ENCODE measurements at places on chromosomes 2 and 18.

- DNase-seq: no peak
Observed at GRCh38 chr18:48961547-48961946, 10.8 kb upstream of the SMAD7 start.

GRCh38 chr18:47260924-47261701, 9.7 kb upstream of the SKOR2 start:
- no peak for DNase-seq

- no peak for DNase-seq
Observed at GRCh38 chr2:236157366-236157765, 10.8 kb downstream of the GBX2 start.

DNA sequence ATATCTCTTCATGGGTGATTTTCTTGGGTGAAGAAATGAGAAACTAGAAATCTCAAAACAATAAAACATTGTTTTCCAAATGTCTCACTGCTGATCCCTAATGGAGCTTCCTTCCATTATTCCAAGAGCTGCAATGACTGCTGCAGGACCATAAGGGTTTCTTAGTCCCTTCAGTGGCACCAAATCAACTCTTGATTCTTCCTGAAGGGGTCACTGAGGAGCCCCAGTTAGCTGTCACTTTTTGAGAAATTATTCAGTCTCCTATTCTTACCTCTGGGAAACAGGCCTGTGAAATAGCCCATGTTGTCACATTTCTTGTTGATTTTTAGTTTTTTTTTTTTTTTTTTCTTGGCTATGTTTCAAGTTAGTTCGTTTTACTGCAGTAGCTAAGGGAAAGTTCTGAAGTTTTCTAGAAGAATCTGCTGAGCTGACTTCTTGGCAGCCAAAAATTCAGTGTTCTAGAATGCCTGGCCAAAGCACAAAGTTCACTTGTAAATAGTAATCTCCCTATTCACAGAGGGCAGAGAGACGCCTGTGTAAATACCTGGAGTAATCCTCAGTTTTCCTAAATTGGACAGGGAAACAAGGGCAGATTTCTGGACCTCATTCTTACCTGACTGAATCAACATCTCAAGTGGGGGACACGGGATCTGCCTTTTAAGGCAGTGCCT, 480.0 kb downstream of the RIT2 start:
- DNase-seq: no peak

DNA sequence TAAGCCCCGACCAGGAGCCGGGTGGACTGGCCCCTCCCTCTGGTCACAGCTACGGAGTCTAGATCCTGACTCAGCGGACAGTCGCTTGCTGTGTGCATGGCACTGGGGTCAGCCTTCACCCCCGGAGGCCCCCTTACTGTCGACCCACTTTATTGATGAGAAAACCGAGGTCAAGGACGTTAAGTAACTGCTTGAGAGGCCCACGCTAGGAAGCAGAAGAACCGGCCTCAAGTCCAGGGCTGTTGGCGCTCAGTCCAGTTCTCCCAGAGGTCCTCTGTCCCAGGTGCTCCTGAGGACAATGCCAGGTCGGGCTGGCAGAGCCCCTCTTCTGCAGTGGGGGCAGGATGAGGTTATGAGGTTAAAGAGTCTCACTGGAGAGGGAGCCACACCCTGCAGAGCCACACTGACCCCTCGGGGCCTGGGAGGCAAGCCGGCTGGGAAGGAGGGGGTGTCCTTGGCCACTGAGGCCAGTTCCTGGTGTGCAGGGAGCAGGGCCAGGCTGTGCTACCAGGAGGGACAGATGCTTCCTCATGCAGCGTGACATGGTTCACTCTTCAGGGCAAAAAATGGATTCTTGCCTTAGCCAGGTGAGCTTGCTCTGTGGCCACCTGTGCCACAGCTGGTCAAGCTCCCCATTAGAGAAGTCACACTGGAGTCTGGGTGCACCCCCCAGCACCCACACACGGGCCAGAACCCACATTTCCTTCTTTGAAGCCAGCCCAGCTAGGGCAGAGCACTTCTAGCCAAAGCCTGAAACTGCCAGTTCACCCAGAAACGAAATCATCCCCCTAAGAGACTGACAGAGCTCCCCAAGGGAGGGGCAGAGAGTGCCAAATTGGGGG, 47.3 kb upstream of the HPCAL1 start:
- DNase-seq: no peak

- DNase-seq: no peak
Observed at GRCh38 chr18:12993439-12993838, 2.3 kb downstream of the CEP192 start.

- DNase-seq: no peak
Observed at GRCh38 chr2:42754021-42754775, 9.7 kb downstream of the OXER1 start.

DNA sequence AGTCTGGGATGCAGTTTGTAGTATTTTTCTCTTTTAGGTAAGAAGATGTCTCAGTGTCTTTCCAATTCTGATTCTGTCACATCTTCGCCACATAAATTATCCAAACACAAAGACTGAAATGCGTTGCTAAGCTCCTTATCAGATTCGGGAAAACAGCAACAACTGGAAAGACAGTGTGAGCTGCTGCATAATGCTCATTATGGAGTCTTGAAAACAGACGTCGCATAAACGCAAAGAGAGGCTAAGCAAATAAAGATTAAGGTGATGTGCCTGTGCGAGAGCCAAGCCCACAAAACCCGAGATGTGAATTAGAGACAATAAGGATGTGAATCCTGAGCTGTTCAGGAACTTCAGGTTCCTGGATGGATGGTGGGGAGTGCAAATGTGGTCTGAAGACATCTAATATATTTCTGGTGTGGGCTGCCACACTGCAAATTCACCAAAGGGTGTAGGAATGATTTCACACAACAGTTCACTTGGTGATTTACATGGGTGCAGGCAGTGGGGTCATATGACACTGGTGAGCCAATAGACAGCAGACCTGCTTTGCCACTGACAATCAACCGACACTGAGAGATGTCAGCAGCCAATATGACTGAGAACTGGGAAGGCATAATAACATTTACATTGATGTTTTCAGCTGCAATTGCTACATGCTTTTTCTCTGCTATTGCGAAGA, 195.8 kb downstream of the MTX2 start:
- no peak for DNase-seq

- no peak for DNase-seq
Observed at GRCh38 chr2:85096616-85097015, 36.6 kb upstream of the TCF7L1 start.
